ENCODE measurements at places on chromosomes 2 and 18.

GRCh38 chr2:226558418-226558817 lies 241.2 kb downstream of the IRS1 start:
- DNase-seq = no peak

GRCh38 chr2:144254342-144255235 lies 265.3 kb downstream of the ZEB2 start:
- DNase-seq = no peak

DNA sequence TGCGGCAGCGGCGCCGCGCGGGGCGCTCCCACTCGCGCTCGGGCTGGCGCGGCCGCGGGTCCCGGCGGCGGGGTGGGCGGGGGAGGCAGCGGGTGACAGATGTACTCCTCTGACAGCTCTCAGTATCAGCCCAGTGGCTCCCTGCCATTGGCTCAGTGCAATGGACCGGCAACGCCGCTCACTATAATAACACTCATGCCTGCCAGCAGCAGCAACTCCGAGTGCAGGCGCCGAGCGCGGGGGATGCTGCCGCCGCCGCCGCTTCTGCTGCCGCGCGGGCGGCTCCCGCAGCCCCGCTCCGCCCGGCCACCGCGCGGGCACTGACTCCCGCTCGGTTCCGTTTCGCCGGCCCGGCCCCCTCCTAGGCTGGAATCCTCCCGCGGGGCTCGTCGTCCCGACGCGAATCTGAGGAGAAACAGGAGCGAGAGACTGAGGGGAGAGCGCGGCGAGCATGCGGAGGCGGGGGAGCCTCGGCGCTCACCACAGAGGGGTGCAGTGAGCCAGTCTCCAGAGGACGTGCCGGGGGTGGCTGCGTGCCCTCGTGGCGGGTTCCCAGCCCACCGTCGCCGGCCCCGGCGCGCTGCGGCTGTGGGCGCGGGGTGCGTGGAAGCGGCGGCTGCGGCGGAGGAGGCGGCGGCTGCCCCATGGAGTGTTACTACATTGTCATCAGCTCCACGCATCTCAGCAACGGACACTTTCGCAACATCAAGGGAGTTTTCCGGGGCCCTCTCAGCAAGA lies at the start of gene ZNF804A:
Gene ZNF804A, plus strand, starts transcription at position 214 of the 738 bp plus-strand sequence. Its CDS starts 431 bp downstream, at position 645.
- DNase-seq = peak; percentile 18

DNA sequence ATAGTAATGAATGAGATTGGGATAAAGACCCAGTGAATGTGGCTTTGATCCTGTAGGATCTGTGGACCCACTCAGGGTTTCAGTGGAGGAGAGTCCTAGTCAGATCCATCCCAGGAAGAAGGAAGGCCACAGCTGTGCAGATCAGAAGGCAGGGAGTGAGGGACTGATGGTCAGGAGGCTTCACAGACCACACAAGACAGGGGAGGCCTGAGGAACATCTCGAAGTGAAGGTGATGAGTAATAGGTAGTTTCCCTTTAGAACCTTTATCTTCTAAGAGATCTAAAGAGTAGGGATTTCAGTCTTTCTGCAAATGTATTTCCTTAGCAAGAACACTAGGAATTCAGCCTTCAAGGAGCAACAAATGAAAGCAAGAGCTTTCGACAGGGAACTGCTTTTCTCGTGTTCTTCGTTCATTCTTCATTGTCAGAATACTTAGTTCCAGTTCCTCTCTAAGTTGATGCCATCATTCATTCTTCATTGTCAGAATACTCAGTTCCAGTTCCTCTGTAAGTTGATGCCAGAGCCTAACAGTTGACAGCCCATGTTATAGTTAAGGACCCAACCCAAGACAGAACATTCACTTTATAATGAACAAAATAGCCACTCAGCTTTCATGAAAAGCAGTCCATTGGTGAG lies 150.2 kb upstream of the EPAS1 start:
- DNase-seq = no peak

DNA sequence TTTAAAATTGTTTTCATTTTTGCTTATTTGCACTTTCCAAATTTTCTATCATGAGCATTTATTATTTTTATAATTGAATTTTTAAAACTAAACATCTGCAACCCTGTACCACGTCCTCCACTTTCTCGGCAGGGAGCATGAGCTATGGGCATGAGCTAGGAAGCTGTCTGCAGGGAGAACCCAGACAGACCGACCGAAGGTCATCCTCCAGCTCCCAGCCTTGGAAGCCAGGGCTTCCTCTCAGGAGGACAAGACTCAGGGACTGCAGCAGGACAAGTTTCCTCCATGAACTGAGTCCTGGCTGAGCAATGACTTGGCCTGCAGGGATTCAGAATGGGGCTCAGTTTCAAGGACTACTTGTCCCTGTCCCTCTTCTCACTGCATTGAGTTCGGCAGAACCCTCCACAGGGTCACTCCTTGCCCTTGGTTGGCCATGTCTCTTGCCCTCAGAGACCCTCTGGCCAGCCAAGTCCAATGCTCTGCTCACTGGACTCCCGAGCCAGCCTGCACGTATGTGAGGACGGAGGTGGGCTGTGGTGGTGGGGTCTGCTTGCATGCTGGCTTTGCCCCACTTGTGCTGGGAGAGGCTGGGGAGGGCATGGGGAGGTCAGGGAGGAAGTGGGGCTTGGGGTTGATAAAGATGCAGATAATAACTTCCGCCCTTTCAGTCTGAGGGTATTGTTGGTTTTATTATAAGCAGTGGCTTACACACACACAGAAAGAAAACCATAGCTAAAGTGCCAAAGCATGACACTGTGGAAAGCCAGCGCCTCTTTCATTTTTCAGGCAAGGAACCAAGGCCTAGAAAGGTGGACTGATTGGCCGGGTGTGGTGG lies 6.6 kb downstream of the NMUR1 start:
- DNase-seq = no peak

GRCh38 chr2:129894616-129895015 lies 84.8 kb upstream of the RAB6C start:
- no peak for DNase-seq

DNA sequence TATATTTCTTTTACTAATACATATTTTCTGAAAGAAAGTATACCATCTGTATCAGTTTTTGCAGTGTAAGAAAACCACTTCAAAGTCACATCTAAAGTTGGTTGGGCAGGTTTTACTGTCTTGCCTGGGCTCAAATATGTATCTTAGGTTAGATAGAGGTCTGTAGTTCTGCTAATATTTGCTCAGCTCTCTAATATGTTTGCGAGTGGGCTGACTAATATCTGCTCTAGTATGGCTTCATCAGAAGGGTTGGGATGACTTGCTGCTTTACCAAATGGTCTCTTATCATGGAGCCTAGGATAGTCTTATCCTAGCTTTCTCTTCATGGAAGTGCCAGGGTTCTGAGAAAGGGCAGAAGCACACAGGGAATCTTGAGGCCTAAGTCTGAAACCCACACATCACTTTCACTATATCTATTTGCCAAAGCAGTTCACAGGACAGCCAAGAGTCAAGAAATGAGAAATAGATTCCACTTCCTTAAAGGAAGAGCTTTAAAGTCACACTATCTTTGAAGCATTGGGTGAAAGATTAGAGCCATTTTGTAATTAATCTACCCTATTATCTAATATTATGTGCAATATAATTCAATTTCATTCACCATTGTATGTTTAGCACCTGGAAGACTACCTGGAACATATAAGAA lies 610.0 kb downstream of the KCNJ3 start:
- no peak for DNase-seq

GRCh38 chr18:34261865-34262780 lies 37.4 kb upstream of the NOL4 start:
- DNase-seq = no peak

DNA sequence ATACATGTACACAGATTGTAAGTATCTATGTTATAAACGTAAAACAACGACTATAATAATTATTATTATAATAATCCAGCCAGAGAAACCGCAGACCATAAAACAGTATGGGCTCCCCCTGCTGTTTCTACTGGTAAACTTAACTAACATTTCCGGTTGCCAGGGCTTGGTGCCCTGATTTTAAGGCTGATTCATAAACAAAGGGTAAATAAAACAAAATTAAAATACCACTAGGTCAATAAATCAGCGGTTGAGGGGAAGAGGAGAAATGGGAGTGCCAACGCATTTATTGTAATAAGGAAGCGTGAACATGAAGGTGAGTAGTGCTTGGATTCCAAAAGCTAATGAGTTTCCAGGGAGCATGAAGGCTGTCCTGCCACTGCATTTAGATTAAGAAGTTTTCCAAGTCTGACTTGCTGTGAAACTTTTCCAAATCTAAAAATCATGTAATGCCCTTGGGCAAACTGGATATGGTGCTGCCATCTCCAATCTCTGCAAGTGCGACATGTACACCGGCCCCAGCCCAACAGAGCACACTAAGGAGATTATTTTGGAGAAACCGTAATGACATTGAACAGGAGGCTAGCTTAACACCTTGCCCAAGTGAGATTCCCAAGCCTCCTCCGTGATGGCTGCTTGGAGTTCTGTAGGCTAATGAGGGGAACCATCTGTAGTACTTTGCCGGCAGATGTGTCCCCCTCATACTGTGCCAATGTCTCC lies 50.7 kb upstream of the HNRNPA3 start:
- DNase-seq = no peak

DNA sequence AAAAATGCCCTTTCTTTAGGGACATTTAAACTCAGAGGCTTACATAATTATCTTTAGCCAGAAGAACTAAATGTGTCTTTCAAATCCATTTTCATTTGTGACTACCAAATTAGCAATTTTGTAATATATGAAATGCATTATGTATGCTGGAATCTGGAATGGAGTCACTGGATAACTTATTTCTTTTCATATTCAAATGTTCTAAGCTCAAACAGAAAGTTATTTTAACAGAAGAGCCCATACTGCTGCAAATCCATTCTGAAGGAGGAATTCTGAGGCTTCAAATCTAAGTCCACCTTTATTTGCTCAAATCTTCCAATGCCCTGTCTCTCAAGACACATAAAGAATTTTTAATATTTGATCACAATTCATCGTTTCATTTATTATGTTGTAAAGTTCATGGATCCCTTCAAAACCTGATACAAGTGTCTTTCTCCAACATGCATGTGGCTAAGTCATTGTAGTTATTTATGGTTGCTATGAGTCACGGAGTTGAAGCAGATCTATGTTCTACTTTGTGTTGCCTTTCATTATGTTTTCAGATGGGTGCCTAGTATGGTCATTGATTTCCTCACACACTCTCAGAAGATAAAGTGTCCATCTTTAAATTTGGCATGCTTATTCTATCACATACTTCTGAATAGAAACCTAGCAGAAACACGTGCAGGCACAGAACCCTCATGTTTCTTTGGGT lies 214.8 kb upstream of the GCFC2 start:
- no peak for DNase-seq

- no peak for DNase-seq
These were observed 121.3 kb downstream of the DYM start for GRCh38 chr18:49339146-49339545.

- DNase-seq = no peak
These were observed 124.0 kb downstream of the GAREM1 start for GRCh38 chr18:32346671-32347070.

DNA sequence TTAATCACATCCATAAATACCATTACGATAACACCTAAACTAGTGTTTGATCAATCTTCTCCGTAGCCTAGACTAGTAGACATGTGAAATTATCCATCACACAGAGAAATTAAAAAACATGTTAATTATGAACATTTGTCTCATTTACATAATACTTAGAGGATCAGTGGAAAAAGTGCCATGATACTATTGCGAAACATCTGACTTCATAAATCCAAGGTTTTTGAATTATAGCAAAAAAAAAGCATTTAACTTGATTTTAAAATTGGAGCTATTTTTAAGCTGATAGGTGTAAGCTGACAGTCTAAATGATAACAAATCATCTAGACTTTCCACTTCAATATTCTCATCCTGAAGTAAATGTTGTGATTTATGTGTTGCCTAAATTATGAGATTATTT lies 51.6 kb downstream of the CBLN2 start:
- no peak for DNase-seq

DNA sequence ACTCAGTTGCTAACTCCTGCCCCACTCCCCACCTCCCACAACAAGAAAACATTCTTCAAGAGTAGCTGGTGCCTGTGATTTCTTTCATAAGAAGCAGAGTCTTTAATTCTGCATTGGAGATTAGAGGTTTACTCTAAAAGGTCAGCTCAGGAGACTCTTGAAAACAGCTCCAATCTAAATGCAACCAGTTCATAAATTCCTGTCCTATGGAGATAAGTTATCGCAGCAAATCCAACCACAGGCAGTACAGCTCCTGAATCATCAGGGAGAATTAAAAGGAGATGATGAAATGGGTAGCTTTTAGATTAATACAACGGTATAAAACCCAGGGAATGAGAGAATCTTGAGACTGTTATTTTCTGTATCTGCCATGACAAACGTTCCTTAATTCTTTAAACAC lies 130.7 kb downstream of the SOCS6 start:
- no peak for DNase-seq

- DNase-seq = no peak
These were observed 35.1 kb upstream of the MYCN start for GRCh38 chr2:15905267-15905645.

DNA sequence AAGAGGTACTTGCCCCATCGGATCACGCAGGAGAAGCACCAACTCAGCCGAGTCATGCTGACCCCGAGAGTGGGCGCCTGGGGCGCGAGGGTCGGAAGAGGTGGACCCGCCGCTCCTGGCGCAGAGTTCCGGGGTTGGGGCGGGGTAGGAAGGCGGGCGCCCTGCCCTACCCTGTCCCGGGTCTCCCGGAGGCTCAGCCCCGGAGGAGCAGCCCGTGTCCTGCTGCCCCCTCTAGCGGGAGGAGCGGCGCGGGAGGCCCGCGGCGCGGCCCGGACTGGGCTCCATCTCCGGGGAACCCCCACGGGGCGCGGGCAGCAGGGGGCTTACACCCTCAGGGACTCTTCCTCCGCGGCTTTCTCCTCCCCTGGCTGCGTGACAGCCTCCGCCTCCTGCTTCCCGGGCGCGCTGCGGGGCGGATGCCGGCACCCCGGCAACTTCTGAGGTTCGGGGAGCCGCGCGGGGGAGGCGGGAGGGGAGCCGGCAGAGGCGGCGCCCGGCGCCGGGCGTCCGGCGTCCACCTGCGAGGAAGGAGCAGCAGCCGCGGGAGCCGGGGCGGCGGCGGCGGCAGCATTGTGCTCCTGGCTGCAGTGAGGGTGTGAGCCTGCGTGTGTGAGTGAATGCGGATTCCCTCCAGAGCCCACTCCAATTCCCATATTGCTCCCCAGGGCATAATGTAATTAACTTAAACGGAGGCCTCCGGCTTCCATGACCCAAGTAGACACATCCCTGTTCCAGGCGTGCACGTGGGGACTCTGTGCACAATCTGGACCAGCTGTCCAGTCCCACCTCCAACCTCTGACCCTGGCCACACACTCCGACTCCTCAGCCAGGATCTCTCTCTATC lies 7.6 kb upstream of the TNS1 start:
- peak; percentile 27 for DNase-seq

DNA sequence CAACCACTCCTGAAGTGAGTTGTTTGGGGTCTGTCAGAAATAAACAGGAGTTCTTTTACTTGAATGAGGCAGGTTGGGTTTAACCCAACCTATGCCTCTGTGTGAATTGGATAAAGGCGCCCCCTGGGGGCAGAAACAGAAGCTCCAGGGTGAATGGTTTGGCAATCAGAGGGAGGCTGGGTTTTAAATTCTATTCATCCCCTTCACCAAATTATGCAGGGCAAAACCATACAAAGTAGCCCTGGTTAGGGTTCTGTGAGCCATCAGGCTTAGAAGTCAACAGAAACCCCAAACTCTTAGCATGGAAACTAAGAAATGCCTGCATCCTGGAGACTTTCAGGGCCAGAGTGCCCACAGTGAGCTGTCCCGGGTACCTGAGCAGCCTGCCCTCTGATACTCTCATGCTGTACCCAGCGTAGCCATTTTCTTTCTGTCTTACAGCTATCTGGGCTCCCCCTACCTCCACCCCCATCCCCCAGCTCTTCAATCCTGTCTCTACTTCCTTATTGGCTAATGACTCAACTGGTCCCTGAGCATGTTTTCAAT lies 241.5 kb downstream of the ICOS start:
- DNase-seq = peak; percentile 81

Measured in stimulated activated CD4-positive, alpha-beta T cell treated with anti-CD3 and anti-CD28 coated beads, Interleukin-2, amount 100 ng/mL, for 24 hours (primary cell).